Bone marrow (tissue), 2 donors: ENCODE measurements at places on chromosomes 16 and 17.

DNA sequence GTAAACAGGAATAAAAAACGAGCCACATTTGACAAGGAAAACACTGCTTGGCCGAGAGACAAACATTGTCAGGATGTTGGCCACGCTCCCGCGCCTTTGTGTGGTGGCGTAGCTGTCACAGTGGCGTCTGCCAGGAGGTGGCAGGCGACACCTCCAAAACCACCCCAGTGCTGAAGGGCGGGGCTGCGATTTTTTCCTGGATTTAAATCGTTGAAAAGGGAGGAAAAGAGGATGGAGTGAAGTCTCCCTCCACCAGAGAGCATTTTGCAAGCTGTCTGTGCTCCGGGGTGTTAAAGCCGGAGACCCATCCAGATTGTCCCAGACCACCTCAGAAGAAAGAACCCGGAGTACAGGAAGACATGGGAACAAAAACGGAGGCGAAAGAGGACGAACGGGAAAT, 12.7 kb downstream of the MRM3 start:
- DNase-seq = peak; percentile 6

DNA sequence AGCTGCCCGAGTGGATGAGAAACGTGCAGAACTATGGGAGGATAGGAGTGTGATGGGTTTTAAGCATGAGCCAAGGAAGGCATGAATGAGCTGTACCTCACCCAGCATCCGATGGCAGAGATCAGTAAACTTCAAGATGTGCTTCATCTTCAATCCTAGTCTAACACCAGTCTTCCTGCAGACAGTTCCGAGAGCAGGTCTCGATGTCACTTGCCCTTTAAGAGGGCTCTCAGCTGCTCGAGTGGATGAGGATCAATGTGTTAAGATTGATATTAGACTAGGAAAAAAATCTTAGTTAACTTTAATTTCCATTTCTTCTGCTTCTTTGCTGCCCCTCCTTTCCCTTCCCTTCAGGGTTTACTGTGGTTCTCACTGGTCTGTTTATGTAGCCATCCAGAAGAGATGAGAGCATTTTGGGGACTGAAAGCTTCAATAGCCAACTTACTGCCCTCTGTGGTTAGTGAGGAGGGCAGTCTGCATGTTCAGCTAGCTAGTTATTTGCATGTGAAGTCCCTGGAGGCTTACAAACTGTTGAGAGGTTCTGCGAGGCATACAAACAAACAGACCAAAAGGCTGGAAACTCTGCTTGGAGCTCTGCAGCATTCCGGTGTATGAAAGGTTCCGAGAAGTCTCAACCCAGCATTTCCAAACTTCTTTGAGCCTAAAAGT, 15.3 kb downstream of the KLHL36 start:
- no peak for DNase-seq

- no peak for DNase-seq
Measured at GRCh38 chr16:69921127-69921526, 30.0 kb upstream of the CLEC18A start.

DNA sequence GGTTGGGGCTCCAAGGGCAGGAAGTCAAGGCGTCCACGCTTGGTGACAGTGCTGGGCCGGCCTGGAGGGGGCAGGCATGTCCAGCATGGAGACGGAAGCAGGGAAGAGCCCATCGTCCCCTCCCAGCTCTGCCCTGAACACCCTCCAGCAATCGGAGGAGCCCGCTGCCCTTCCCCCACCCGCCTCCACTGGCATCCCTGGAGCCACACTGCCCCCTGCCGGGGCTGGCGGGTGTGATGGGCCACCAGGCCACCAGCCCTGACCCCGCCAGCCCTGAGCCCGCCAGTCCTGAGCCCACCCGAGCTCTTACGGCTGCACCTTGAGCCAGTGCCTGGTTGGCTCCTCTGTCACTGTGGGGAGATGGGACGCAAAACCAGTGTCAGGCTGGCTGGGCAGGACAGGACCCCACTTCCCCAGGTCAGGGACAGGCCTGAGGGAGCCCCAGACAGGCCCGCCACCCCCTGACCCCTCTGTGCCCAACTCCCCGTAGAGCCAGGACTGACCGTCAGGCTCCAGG, 4.1 kb upstream of the CDH15 start:
- peak; percentile 73 for DNase-seq

DNA sequence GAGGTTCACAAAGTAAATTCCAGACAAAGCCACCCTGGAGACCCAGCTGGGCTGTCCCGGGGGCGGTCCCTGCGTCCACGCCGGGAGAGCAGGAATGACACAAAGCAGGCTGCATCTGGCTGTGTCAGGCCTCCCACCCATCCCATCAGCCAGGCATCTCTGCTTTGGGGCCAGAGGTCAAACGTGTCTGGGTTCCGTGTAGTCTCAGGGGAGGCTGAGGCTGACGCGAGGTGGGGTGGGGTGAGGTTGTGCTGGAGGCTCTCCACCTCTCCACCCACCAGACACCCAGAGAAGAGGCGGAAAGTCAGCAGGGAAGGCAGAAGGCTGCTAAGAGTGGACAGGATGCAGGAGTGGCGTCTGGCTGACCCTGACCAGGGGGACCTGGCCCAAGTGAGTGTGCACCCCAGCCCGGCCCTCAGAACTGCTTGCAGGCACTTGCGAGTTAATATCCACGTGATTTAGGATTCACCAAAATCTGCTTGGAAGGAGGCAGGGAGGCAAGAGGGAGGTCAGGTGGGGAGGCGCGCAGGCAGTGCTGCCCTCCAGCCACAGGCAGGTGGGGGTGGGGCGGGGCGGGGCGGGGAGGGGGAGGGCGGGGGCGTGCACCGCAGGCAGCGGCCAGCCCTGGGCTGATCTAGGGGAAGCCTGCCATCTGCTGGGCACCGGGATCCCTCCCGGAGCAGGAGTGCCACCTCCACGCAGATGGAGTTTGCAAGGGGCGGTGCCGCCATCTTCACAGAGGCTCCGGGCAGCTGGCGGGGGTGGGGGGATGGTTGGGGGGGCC, 44.3 kb downstream of the TBC1D16 start:
- peak; percentile 45 for DNase-seq
